ENCODE measurements at places on chromosomes 2 and 18. TPM values are rescaled to one million over a fixed set of nuclear protein-coding genes. Genes with fewer than 3 reads are reported as not detected.

DNA sequence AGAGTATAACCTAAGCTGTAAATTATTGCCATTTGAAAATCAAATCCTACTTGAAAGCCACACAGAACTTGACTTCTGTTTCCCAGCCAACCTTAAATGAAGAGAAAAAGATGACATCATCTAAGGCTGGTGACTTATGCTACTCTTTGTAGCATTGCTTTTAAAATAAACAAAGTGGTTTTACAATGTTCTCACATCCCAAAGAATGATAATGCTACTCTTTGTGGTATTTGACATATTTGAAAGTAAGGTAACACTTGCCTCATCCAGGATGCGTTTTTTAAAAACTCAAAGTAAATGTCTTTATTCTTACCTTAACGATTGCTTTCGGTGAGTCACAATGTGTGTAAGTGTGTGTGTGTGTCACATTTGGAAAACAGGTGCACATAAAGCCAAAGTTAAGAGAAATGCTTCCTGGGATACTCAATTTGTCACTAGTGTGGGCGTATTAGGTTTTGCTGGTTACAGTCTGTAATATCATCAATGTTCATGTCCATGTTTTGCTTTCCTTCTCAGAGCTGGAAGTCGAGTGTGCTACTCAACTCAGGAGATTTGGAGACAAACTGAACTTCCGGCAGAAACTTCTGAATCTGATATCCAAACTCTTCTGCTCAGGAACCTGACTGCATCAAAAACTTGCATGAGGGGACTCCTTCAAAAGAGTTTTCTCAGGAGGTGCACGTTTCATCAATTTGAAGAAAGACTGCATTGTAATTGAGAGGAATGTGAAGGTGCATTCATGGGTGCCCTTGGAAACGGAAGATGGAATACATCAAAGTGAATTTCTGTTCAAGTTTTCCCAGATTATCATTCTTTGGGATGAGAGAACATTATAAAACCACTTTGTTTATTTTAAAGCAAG, 2.6 kb downstream of the PMAIP1 start:
- DNase-seq, result no peak

DNA sequence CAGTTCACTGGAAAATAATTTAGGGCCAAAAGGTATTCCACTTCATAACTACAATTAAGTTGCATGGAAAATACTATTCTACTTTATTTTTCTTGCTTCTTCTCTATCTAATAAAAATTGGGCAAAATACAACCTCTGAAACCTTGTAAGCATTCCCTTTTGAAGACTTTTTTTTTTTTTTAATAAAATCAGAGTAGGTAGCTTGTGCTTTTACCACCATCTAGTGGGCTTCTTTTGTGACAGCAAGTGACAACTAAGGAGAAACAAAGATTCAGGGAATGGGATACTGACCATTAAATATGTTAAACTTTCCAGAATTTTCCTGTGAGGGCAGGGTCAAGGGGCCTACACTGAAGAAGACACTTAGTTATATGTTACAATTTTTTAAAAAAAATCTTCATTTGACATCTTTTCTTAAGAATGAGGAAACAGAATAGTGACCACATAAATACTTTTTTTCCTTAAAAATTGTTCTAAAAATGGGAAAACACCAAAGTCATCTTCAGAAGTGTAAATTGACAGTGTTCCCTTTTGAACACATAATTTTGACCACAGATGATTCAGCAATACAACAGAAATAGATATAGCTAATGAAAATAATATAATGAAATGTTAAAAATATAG, 1183.2 kb upstream of the ACVR2A start:
- DNase-seq, result no peak

- DNase-seq, result no peak
These were observed 78.5 kb downstream of the MDH1 start for GRCh38 chr2:63667132-63667700.

GRCh38 chr18:22074282-22075070, 94.9 kb upstream of the GATA6 start:
- DNase-seq, result no peak

- DNase-seq, result no peak
These were observed 299.0 kb downstream of the MYCN start for GRCh38 chr2:16239296-16239850.

- DNase-seq, result no peak
These were observed 106.3 kb downstream of the TTN start for GRCh38 chr2:178700922-178701342.

The ALPI gene
- total RNA-seq, result not detected

Data from posterior vena cava (tissue), 2 donors.